ENCODE measurements at places on chromosomes 2 and 18.

DNA sequence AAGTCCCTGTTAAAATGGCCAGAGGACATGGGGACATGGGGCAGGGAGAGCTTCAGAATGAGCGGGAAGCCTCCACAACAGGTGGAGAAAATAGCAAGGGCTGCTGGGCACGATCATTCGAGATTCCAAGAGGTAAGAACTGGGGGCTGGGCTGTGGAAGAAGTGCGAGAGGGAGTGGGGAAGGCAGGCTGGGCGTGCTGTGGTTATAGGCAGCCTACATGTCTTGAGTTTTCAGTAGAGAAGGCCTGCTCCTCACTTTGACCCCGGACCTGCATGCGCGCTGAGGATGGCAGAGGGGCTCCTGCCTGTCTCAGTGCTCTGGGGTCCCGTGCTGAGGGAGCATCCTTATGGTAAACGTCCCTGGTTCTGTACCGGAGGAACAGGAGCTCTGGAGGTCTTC, 115.5 kb downstream of the AGAP1 start:
- ATAC-seq = no peak

- ATAC-seq = peak; percentile 52
Observed at GRCh38 chr2:235968155-235968554, 200.0 kb downstream of the GBX2 start.

- ATAC-seq = no peak
Observed at GRCh38 chr2:86035376-86035882, 70.3 kb downstream of the POLR1A start.

GRCh38 chr2:212843409-212844199, 305.0 kb upstream of the ERBB4 start:
- ATAC-seq = no peak

DNA sequence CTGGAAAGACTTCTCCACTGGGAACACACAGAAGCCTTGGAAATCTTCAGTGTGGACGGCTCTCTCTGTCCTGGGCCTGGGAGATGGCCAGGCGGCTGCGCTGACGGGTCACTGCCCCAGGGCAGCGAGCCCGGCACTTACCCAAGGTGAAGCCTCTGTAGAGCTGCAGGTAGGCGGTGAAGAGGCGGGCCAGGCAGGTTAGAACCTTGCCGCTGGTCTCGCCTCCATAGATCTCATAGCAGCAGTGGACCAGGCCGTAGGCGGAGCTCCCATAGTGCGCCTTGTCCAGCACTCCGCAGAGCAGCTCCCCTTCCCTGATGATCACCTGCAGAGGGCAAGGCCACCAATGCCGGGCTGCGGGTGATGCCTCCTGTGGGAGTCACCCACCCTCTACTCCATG, 53.0 kb downstream of the POLR1A start:
- no peak for ATAC-seq

DNA sequence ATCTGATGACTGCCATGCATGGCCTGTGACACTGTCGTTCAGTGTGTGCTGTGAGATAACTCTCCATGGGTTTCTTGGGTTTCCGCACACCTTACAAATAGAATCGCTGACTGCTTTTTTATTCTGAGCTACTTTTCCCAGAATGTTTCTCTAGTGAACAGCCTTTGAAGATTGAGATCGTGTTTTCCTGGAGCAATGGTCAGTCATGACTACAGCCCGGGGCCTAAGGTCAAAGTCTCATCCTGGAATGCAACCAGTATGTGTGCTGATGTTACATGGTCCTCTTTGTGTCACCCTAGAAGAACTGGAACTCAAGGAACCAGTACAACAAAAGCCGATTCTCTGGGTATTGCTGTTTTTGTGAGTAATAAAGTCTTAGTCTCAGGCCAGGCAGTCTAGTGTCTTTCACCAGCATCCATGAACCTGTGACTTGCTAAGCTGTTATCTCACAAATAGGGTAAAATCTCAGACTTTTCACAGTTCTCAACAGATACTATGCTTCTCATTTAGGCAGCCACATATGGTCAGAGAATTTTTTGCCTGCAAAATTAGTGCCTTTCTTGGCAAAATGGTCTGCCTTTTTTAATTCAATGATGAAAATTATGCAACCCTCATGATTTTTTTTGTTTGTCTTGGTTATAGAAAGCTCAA, 124.9 kb upstream of the PIEZO2 start:
- ATAC-seq = no peak

DNA sequence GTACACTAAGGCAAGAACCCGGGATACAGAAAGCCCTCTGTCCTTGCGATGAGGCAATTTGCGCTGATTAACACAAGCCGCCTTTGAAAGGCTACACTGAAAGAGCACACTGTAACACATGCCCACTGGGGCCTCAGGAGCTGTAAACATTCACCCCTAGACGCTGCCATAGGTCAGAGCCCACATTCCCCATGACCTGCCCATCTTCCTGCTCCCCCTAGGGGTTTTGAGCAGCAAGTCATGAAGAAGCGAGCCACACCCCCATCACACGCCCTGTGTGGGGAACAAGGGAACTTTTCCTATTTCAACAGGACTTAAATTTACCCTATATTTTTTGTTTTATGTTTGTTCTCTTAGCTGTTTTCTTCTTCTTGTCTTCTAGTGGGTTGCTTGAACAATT, 47.8 kb upstream of the SLC4A10 start:
- ATAC-seq = no peak
